ENCODE measurements at places on chromosomes 2 and 18.
A peak's percentile ranks its signal among the peaks of the same experiment; 100 is the strongest.

- no peak for DNase-seq
Observed at GRCh38 chr18:46916551-46917107, 678 bp downstream of the PIAS2 start.

- DNase-seq = no peak
Observed at GRCh38 chr2:177543007-177543760, 150.6 kb downstream of the AGPS start.

- DNase-seq = no peak
Observed at GRCh38 chr18:73660931-73661856, 486.4 kb downstream of the FBXO15 start.

DNA sequence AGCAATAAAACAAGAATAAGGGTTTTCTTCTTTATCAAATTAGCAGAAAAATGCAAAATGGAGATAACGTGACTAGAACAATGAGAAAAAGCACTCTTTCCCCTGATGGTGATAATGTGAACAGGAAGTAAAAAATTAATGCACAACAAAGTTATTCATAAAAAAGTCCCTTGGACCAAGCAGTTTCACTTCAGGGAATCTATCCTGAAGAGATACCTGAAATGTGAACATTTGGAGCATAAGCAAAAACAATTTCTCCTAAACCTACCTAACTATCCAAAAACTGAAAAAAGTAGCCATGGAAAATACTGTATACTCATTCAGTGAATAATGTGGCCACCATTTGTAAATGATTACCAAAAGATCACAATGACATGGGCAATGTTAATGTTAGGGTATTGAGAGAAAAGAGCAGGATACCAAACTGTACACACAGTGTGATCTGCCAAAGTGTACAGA is 48.7 kb downstream of the TRIP12 start:
- DNase-seq = no peak

DNA sequence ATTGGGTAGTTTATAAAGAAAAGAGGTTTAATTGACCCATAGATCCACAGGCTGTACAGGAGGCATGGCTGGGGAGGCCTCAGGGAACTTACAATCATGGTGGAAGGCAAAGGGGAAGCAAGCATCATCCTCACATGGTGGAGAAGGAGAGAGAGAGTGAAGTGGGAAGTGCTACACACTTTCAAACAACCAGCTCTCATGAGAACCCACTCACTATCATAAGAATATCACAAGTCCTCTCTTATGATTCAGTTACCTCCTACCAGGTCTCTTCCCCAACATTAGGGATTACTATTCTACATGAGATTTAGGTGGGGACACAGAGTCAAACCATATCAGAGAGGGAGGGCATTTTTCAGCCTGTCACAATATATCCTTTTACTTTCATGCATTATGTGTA is 22.7 kb upstream of the DOCK10 start:
- no peak for DNase-seq

GRCh38 chr18:59705145-59705544 is 7.9 kb upstream of the CCBE1 start:
- no peak for DNase-seq

- DNase-seq = no peak
Observed at GRCh38 chr2:71500426-71501079, 47.2 kb downstream of the DYSF start.

- DNase-seq = no peak
Observed at GRCh38 chr2:15145046-15145817, 415.9 kb downstream of the NBAS start.

DNA sequence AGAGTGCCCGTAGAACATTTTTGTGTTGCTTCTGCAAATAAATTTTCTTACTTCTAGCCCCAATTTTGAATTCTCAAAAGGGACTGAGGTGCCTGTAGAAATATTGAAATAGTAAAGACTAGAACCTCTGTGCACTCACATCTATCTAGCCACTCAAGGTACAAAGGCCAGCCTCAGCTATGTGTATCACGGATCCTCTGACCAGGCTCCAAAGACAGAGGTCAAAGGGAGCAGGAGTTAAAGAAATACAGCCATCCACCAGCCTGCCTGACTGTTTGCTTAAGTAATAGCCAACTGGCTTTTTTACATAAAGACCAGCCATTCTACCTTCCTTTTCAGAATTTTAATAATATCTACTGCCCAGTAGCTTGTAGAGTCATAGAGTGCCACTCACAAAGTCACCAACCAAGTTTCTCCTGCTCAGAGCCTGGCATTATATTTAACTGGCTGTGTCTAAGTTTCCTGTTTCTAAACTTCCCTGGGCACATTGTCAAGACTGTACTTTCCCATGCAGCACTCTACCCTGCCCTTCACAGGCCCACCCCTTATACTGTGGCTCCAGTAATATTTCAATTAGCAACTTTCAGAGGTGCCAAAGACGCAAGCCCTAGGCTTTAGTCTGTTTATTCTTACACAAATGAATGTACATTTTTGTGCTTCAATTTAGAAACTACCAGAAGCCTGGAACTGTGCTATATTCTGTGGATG is 338.3 kb upstream of the NT5C1B start:
- no peak for DNase-seq

DNA sequence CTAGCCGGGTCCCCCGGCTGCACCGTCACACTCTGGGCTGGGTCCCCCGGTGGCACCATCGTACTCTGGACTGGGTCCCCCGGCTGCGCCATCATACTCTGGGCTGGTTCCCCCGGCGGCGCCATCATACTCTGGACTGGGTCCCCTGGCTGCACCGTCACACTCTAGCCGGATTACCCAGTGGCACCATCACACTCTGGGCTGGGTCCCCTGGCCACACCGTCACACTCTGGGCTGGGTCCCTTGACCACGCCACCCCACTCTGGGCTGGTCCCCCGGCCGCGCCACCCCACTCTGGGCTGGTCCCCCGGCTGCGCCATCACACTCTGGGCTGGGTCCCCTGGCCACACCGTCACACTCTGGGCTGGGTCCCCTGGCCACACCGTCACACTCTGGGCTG is 653.8 kb upstream of the ID2 start:
- no peak for DNase-seq

GRCh38 chr2:63903003-63903402 is 61.3 kb downstream of the UGP2 start:
- DNase-seq = no peak

DNA sequence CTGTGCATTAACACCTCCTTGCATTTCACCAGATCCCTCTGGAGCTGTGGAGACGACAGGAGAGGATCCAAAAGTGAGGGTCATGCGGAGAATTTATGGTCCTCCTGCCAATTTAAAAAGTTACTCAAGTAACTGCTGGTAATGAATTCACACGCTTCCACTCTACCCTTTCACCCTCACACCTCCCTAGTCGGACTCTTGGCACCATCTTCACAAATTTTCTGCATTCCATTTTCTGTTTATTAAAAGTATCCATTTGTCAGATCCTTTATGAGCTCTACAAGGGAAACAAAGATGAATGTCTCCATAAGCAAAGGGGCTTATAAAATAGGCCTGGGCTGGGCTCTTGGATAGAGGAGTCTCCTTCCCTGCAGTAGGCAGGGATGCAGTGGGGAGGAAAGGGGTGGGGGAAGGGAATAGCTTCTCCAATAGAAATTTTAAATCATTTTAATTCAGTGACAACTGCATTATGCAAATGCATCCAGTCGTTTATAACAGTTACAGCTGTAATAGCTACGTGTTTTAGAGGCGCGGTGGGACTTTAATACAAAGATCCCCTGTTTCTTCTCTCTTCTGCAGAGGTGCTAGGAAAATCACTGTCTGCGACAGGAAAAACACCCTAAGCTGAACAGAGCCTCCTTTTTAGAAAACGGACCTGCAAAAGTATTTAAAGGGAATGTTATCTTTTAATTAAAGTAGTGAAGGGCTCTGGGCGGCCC is 132.2 kb downstream of the EPHA4 start:
- no peak for DNase-seq

DNA sequence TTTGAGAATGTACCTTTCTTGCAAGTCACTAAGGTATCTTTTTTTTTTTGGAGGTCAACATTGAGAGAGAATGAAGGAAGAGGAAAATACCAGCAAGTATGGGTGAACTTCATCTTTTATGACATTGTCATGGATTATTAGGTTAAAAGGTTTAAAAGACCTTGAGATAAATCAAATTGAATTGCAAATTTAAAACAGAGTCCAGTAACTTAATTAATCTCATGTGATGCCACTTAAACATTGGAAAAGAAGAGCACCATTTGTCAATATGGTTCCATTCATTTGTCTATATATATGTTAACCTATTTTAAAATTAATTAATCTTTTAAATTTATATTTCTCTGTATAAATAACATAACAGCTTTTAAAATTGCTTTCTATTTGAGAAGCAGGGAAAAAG is 83.8 kb downstream of the PPP1R1C start:
- no peak for DNase-seq

GRCh38 chr2:235986361-235986760 is 181.8 kb downstream of the GBX2 start:
- no peak for DNase-seq

DNA sequence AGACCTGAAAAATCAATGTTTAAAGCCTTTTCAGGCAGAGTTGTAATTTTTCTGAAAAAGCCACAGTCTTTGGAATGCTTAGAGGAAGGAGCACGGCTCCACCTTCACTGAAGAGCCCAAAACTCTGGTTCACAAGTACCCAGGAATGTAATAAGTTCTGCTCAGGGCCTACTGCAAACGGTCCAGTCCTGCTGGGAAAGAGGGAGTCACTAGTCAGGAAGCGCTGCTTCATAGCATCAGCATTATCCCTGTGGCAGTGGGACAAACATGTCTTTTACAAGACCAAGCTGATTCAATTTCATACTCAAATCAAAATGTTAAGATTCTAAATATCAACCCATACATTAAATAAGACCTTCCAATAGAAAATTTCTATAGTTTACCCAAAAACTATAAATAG is 152.9 kb upstream of the PGAP1 start:
- DNase-seq = no peak

- no peak for DNase-seq
Observed at GRCh38 chr2:157971702-157972101, 95.6 kb upstream of the ACVR1 start.

GRCh38 chr2:176852667-176853066 is 359.9 kb upstream of the HNRNPA3 start:
- DNase-seq = no peak

GRCh38 chr2:11720752-11721151 is 25.7 kb upstream of the LPIN1 start:
- no peak for DNase-seq

GRCh38 chr2:44933434-44933951 is 8.0 kb upstream of the SIX3 start:
- no peak for DNase-seq

GRCh38 chr2:191025135-191025534 is 11.2 kb upstream of the STAT1 start:
- no peak for DNase-seq

GRCh38 chr2:83368916-83369315 is 1090.2 kb downstream of the SUCLG1 start:
- no peak for DNase-seq

DNA sequence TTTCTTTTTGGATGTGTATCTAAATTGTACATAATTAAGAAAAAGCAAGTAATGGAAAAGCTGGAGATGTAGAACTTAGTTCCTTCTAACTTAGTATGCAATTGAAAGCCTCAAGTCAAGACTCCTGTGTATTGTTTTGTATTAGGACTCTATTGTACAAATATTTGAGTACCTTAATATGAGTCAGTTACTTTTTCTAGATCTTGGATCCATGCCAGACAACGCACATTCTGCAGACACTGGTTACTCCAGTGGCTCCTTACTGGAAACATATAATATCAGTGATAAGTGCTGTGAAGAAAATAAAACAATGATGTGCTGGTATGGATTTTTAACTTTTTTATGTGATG is 1.5 kb downstream of the SLC39A10 start:
- DNase-seq = no peak

- DNase-seq = no peak
Observed at GRCh38 chr2:200525066-200525465, 941 bp upstream of the SGO2 start.

DNA sequence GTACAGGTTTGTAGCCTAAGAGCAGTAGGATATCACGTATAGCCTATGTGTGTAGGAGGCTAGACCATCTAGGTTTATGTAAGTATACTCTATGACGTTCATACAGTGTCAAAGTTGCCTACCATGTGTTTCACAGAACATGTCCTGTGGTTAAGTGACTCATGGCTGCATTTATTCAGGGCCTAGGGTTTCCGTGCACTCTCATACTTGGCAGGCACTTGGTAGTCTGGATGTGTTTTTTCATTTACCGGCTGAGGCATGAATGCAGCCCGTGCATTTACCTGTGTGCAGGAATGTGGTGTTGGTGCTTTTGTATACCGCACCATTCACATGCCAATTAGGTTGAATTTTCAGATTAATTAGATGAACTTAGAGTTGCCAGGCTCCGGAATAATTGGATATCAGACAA is 43.4 kb downstream of the MYL12B start:
- DNase-seq = peak; percentile 18

- DNase-seq = no peak
Observed at GRCh38 chr2:150700666-150701580, 213.5 kb upstream of the RND3 start.

DNA sequence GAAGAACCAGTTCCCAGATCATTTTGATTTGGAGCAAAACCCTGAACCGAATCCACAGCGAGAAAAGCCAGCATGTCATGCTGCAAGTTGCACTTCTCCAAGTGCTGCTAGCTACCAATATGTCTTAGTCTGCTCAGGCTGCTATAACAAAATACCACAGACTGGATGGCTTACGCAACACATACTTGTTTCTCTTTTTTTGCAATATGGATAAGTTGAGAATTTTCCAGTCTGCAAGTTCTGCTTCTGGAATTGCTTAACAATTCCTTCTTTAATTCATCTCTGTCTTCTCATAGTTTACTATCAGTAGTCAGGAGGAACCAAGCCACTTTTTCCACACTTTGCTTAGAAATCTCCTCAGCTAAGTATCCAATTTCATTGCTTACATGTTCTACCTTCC is 105.9 kb upstream of the RBBP8 start:
- no peak for DNase-seq
